ENCODE measurements at places on chromosomes 12 and 14.
A peak's percentile ranks its signal among the peaks of the same experiment; 100 is the strongest.

GRCh38 chr12:65673732-65674131 lies 150.6 kb upstream of the HMGA2 start:
- DNase-seq = no peak

- DNase-seq = no peak
These were observed 141.9 kb upstream of the BMP4 start for GRCh38 chr14:54098536-54098935.

DNA sequence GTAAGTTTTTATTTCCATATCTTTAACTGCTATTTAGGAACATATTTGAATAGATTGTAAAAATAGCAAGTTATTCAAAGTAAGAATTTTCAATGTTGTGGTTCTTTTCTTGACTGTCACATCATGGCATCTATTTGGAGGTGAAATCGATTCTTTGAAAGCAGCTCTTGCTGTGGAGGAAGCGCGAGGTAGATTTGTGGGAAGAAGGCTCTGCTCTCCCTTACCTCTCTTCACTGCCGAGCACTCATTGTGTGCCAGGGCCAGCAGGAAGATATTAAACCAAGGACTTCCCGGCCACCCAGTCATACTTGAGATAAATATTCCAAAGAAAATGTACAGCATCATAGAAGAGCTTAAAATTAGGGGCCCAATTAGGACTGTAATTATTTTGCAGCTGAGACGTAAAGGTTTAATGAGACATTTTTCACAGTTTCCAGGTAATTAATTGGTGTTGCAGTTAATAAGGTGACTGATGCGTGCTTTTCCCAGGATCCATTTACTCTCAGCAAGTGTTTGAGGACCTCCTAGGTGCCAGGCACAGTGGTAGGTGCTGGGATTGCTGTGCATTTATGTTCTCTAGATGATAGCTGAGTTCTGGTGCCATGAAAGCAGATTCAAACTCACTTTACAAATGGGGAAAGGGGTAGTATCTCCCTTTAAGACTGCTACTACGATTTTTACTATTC lies 89.2 kb upstream of the DYNC1H1 start:
- no peak for DNase-seq

- DNase-seq = no peak
These were observed 8.0 kb downstream of the NAB2 start for GRCh38 chr12:57096748-57097553.

GRCh38 chr12:27523305-27523641 lies 733 bp upstream of the PPFIBP1 start:
- DNase-seq = no peak

- DNase-seq = no peak
These were observed 7.8 kb upstream of the MTERF2 start for GRCh38 chr12:106994579-106995220.

- no peak for DNase-seq
These were observed 175.9 kb upstream of the C14orf180 start for GRCh38 chr14:104403421-104404220.

DNA sequence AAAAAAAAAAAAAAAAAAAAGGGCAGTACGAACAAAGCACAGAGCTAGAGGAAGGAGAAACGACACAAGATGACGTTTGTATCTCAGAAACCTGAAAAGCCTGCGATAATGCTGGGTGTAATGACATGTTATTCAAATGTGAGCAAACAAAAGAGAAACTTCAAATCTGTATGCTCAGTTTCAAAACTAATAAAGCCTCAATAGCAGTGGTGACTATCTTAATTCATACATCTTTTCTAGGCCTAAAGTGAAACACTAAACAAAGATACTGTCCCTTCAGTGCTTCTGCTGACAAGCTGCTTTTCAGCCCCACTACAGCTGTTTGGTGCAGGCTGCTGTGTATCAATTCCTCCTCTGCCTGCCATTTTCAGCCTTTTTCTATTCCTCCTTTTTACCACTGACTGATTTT lies 15.8 kb downstream of the ITPR2 start:
- DNase-seq = no peak

DNA sequence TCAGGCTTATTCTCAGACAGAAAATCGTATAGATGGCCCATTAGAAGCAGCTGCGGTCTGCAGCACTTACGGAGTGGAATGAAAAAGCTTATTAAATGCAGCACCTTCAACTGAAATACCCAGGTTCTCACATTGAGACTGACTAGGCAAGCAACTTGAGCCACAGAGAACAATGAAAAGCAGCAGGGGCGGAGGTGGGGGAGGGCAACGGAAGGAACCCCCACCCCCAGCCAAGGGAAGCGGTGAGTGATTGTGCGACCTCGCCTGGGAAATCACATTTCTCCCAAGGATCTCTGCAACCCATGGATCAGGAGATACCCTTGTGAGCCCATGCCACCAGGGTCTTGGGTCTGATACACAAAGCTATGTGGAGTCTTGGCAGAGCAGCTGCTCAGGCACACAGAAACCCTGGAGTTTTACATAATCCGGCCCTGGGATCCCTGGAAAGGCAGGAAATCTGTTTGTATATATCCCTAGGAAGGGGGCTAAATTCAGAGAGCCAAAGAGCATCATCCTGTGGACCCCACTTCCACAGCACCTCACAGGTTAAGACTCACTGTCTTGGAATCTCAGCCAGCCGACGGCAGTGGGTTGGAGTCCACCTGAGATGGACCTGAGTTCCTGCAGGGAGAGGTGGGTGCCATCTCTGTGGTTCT lies 38.1 kb downstream of the PZP start:
- no peak for DNase-seq

GRCh38 chr12:106913456-106913855 lies 42.3 kb upstream of the TMEM263 start:
- no peak for DNase-seq

- DNase-seq = no peak
These were observed 16.2 kb upstream of the MED6 start for GRCh38 chr14:70616646-70617045.

DNA sequence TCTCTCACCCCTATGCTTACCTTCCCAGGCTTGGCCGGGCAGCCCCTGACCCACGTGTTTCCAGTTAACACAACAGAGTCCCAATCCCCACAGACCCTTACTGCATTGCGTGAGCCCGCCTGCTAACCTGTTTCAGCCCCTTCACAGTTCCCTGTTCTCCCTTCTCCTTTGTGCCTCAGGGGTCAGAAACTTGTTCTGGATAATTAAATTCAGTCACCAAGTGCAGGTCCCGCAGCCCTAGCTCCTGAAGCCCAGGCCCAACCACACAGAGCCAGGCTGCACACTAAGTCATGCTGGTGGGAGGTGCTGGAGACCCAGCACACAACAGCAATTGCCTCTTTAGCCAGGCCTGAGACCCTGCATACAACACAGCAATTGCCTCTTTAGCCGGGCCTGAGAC lies 9.6 kb downstream of the ISM2 start:
- no peak for DNase-seq

GRCh38 chr12:109466821-109467220 lies 10.3 kb downstream of the KCTD10 start:
- DNase-seq = no peak

- no peak for DNase-seq
These were observed 238.5 kb downstream of the GPHN start for GRCh38 chr14:66746316-66747006.

DNA sequence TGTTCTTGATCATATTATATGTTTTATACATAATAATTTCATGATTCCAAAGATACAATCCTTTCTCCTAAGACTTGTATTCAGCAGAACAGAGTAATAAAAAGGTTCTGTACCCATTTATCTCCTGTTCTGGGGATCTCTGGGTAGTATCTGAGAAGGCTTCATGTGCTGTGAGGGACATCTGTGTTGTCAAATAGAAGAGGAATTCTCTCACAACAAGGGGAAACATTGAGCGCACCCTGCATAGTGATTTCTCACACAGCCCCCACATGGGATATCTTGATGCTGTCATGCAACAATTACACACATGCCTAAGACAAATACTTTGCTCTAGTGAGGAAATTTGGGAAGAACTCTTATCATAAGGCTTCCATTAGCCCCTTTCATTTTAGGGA lies 101.8 kb upstream of the ATF1 start:
- no peak for DNase-seq

- DNase-seq = no peak
These were observed 271.6 kb upstream of the RTL1 start for GRCh38 chr14:101174980-101175606.

DNA sequence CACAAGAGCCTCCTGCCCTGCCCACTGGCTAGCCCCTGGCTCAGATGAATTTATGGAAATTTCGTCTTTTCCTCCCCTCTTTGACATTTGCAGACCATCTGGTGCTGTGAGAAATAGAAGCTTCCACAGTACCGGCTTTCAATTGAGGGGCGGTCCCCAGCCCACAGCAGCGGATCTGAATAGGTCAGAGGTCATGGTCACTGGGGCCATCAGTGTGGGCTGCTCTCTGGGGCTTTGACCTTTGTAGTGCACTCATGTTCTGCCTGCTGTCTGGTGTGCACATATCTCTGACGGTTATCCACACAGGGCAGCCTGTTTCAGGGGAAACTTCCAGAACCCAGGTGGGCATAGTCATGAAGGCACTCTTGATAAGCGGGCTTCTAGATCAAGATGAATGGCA lies 2.5 kb upstream of the RFLNA start:
- no peak for DNase-seq

DNA sequence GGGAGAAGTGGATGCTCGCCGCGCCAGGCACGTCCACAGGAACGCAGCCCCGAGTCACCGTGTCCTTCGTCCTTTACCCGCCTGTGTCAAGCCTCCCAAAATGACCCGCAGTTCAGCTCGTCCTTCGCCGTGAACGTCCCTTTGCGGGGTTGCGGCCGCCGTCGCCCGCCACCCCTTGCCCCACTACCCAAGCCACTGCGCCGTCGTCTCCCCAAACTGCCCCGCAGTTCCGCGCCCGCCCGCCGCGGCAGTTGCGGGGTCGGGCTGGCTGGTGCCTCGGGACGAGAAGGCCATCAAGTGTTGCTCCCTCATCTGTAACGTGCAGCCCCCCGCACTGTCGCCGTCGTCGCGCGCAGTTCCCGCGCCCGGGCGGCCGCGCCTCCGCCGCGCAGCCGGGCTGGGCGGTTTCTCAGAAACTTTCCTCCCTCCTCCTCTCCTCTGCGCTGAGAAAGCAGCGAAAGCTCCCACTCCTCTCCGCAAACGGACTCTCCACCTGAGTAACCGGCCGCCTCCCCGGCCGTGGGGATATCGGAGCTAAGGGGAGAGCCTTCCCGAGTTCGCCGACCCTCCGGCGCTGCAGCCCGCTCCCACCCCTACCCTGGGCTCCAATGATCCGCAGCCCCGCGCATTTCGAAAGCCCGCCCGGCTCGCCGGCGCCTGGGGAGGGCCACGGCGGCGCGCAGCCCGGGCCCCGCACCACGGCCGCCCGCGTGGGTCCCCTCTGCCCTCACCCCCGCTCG lies 6.7 kb downstream of the CDKN1B start:
- DNase-seq = no peak

DNA sequence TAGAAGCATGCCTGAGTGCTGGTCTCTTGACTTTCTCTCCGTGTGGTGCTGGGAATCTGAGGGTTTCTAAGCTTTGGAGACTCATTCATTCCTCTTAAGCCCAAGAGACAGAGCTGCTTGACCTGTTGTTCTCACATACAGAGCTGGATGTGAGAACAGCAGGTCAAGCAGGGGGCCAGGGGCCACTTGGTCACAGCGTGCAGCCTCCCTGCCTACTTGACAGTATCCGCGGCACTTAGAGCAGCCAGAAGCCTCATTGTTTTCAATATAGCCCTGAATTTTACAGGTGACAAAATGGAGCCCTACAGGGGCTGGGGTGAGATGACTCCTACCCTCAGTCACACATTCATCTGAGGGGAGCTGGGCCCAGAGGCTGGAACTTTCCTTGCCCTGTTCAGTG lies 88.9 kb downstream of the ESRRB start:
- no peak for DNase-seq

DNA sequence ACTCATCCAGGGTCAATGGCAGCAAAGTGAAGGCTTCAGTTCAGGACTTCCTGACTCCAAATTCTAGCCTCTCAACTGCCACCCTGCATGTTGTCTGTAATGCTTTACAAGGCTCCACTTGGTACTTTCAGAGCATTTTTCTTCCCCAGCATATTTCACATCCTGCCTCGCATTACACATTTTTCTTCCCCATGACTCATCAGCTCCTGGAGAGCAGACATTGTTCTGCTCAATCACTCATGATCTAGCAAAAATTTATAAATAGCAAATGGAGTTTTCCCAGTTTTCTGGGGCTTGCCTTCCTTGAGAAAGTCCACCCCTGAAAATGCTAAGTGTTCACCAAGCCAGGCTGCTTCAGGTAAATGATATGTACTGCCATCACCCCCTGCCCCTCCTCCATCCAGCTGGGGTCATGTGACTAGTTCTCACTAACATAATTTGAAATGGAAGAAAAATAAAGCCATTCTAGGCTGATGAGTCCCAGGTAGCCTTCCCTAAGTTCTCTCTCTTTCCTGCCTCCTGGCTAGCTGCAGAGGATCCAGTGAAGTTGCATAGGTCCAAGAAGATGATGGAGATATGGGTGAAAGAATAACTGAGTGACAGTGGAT lies 69.4 kb downstream of the ARMH4 start:
- no peak for DNase-seq

DNA sequence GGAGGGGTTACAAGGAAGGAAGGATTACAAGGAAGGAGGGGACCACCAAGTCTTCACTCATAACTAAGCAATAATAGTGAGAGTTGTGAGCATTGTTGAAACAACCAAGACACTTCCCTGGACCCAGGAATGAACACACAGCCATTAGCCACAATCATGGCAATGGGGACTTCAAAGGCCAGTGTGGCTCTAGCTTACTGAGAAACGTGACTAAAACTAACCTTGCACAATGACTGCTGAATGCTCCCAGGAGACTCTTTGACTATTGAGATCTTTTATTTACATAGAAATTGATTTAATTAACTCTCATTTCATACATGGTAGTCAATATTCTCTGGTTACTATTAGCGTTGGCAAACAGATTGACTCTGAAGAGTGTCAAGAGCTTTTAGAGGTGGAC lies 263.0 kb upstream of the SOX5 start:
- DNase-seq = no peak

DNA sequence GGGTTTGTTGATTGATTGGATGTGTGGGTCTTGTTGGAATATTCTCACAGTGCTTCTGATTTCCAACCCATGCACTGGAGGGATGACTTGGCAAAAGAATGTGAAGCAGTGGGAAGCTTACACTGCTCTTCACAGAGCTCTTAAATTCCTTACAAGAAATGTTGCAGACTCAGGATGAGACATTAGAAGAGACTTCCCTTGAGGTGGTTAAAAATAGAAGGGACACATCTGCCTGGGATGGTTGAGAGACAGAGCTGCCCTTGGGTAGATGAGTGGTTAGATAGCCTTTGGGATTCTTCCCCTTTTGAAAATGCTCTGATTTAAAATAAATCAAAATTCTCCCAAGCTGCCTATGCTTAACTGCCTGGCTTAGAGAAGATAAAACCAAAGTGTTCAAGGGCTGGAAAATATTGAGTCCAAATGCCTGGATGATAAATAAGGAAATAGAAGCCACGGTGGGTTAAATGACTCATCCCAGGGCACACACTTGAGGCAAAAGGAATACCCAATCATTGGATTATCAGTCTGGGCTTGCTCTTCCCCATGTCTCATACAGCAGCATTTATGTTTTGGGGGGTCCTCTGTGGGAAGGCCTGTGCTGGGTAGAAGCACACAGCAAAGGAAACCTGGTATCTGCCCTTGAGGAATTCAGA lies 264.3 kb downstream of the AKAP6 start:
- no peak for DNase-seq

GRCh38 chr12:106753526-106753925 lies 21.0 kb upstream of the RIC8B start:
- DNase-seq = peak; percentile 54

- DNase-seq = peak; percentile 52
These were observed 136.5 kb upstream of the MYL2 start for GRCh38 chr12:111056618-111057521.

GRCh38 chr12:27425306-27425705 lies 21.2 kb upstream of the SMCO2 start:
- no peak for DNase-seq
